ENCODE measurements at places on chromosomes 7 and 10. TPM values are rescaled to one million over a fixed set of nuclear protein-coding genes. Genes with fewer than 3 reads are reported as not detected.

ABCB8 gene
- 19.2 TPM for total RNA-seq

SPDYE16 gene
- total RNA-seq, result not detected

KIAA1549 gene
- 1.4 TPM for total RNA-seq

STK31 gene
- not detected for total RNA-seq

LIPJ gene
- under 0.01 TPM for total RNA-seq

FAM237B gene
- total RNA-seq, result not detected

PRLHR gene
- not detected for total RNA-seq

CASP7 gene
- total RNA-seq, result 16.5 TPM

OR2A7 gene
- total RNA-seq, result 0.14 TPM

SGCE gene
- total RNA-seq, result 84.4 TPM

TMEM229A gene
- not detected for total RNA-seq

ZNF488 gene
- total RNA-seq, result not detected

PTPN20 gene
- 0.14 TPM for total RNA-seq

ADO gene
- total RNA-seq, result 17.7 TPM

GJD4 gene
- total RNA-seq, result not detected

USP6NL gene
- total RNA-seq, result 8.7 TPM

MYL7 gene
- not detected for total RNA-seq

TACC2 gene
- total RNA-seq, result 2.7 TPM

CACNA2D1 gene
- total RNA-seq, result 90.3 TPM

CALHM1 gene
- not detected for total RNA-seq

PLEKHS1 gene
- total RNA-seq, result 0.09 TPM

GRID2IP gene
- not detected for total RNA-seq

ADAM12 gene
- 23.6 TPM for total RNA-seq

IRF5 gene
- total RNA-seq, result not detected

DRGX gene
- total RNA-seq, result not detected

EN2 gene
- under 0.01 TPM for total RNA-seq

PLXDC2 gene
- 20.9 TPM for total RNA-seq

ITIH2 gene
- not detected for total RNA-seq

WDFY4 gene
- total RNA-seq, result not detected

ZPBP gene
- total RNA-seq, result not detected

All from smooth muscle cell of bladder (primary cell).